ENCODE measurements at places on chromosomes 2 and 18.

GRCh38 chr2:167750675-167751074, 496.7 kb downstream of the STK39 start:
- H3K4me1 ChIP-seq: peaks cover 5% of the 10 kb centered on the region
- no peak for DNase-seq
- H3K36me3 ChIP-seq: no peaks in the 10 kb centered on the region
- H3K27ac ChIP-seq: no peak overlapping the region

DNA sequence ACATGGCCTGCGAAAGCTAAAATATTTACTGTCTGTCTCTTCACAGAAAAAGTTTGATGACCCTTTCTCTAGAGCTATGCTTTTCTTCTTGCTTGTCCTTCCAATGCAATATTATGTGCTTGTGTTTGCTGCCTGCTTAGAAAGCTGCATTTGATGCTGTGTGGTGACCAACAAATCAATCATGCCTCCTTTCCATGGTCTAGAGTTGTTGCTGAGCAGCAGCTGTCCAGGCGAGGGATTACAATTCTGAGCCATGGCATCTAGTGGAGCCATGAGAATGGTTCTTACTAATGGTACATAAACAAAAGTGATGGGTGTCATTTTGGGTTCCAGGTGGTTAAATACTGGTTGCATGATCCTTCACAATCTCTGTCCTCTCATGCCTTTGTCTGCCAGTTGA, 1142.1 kb downstream of the DPP10 start:
- H3K4me1 ChIP-seq: no peaks in the 10 kb centered on the region
- H3K27ac ChIP-seq: no peak overlapping the region
- H3K4me3 ChIP-seq: no peak overlapping the region
- DNase-seq: no peak

DNA sequence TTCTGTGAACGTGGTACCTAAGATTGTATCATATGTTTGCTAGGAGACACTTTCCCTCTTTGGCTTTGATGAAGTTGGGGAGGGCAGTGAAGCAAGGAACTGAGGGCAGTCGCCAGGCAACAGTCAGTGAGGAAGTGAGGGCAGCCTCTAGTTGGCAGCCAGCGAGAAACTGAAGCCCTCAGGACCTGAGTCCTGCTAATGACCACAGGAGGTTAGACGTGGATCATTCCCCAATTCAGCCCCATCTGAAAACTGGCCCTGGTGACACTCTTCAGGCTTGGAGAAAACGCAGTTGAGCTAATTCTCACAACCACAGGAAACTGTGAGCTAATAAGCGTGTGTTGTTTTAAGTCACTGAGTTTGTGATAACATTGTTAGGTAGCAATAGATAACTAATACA, 84.5 kb upstream of the REG3G start:
- peaks cover 20% of the 10 kb centered on the region for H3K4me1 ChIP-seq
- H3K36me3 ChIP-seq: no peaks in the 10 kb centered on the region
- no peak overlapping the region for H3K4me3 ChIP-seq
- no peaks in the 10 kb centered on the region for H3K27me3 ChIP-seq

- H3K36me3 ChIP-seq: no peaks in the 10 kb centered on the region
- H3K4me1 ChIP-seq: no peaks in the 10 kb centered on the region
- H3K4me3 ChIP-seq: no peak overlapping the region
- H3K27me3 ChIP-seq: no peaks in the 10 kb centered on the region
- DNase-seq: no peak
Measured at GRCh38 chr2:41078341-41078740, 626.5 kb upstream of the SLC8A1 start.

GRCh38 chr2:228549441-228550007, 368.0 kb upstream of the SPHKAP start:
- H3K4me1 ChIP-seq: no peaks in the 10 kb centered on the region
- no peaks in the 10 kb centered on the region for H3K36me3 ChIP-seq
- H3K27me3 ChIP-seq: peaks cover 4% of the 10 kb centered on the region
- no peak overlapping the region for H3K27ac ChIP-seq
- no peak for DNase-seq
- no peak overlapping the region for H3K4me3 ChIP-seq

GRCh38 chr2:224572338-224572737, 12.8 kb downstream of the CUL3 start:
- H3K4me1 ChIP-seq: peaks cover 52% of the 10 kb centered on the region
- H3K27me3 ChIP-seq: no peaks in the 10 kb centered on the region
- no peak for DNase-seq
- peak overlapping the region; percentile 63 for H3K27ac ChIP-seq
- H3K36me3 ChIP-seq: peaks cover 39% of the 10 kb centered on the region

All from nephron progenitor cell (in vitro differentiated cells).